NCI-H1417 (cell line): ENCODE measurements at places on chromosomes 11 and 22.

- DNase-seq: no peak
Observed at GRCh38 chr11:13923716-13924650, 38.5 kb upstream of the SPON1 start.

GRCh38 chr11:64100360-64100759 is 64.6 kb downstream of the FLRT1 start:
- peak; percentile 73 for DNase-seq

- no peak for DNase-seq
Observed at GRCh38 chr11:70399681-70400112, 1.4 kb downstream of the CTTN start.

- DNase-seq: no peak
Observed at GRCh38 chr11:69500285-69501120, 19.0 kb downstream of the LINC01488 start.

GRCh38 chr11:92432515-92432914 is 207.9 kb downstream of the FAT3 start:
- no peak for DNase-seq

GRCh38 chr11:70324376-70325115 is 54.1 kb downstream of the PPFIA1 start:
- DNase-seq: no peak

DNA sequence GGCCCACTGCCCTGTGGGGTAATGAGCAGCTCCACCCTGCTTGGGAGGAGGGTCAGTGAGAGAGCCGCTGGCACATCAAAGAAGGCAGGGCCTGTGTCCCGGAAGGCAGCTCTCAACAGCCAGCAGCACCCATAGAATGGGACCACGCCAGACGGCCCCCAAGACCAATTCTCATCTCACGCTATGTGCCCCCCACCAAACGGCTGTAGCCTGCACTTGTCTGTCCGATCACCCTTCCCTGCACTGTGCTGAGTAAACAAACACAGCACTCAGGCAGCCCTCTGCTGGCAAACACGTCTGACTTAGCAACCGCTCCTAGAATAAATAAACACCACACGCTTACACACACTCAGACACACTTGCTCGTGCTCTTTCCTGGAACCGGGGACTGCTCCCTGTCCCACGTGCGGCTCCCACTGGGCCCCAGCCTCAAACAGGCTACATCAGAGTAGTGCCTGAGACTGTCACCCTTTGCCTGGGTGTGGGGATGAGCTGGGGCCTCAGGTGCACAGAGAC is 53.2 kb upstream of the CDON start:
- DNase-seq: peak; percentile 95
